ENCODE measurements at places on chromosomes 12 and 14.

GRCh38 chr14:98162856-98163805 lies 1108.9 kb downstream of the BCL11B start:
- no peak for DNase-seq

GRCh38 chr14:32011225-32011624 lies 65.9 kb upstream of the ARHGAP5 start:
- DNase-seq: no peak

DNA sequence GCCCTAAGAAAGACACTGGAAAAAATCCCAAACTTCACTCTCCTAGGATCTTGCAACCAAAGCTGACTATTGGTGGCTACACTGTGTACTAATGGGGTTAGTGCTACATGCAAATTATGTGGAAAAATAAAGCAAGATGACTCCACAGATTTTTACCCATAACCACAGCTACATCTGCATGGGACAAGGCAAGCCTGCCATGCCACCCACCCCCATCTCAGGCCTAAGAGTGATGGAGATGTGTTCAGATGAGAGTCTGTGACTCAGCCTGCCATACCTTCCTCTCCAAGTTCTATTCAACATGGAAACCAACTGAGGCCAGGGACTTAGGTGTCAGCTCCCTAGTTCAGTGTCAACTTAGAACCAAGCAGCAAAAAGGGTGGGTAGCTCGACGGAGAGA lies 206.2 kb downstream of the PELI2 start:
- DNase-seq: no peak

DNA sequence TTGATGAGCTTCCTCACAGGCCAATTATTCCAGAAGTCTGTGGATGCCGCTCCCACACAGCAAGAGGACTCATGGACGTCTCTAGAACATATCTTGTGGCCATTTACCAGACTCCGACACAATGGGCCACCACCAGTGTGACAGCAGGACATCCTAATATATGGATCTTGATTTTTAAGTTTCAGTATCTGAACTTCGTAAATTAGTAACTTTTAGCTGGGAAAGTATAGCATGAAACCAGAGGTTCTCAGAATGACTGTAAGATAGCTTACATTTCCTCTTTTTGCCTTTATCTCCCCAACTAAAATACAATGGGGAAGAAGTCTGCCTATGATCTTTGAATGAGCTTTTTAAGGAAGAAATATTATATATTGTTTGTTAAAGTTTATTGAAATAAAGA lies 87.0 kb downstream of the DNAI7 start:
- DNase-seq: no peak

- DNase-seq: no peak
These were observed 52.1 kb downstream of the KICS2 start for GRCh38 chr12:64170024-64170423.

GRCh38 chr12:93008044-93008778 lies 79.1 kb upstream of the EEA1 start:
- no peak for DNase-seq

- DNase-seq: no peak
These were observed 3.0 kb upstream of the GARIN2 start for GRCh38 chr14:67186172-67186768.

DNA sequence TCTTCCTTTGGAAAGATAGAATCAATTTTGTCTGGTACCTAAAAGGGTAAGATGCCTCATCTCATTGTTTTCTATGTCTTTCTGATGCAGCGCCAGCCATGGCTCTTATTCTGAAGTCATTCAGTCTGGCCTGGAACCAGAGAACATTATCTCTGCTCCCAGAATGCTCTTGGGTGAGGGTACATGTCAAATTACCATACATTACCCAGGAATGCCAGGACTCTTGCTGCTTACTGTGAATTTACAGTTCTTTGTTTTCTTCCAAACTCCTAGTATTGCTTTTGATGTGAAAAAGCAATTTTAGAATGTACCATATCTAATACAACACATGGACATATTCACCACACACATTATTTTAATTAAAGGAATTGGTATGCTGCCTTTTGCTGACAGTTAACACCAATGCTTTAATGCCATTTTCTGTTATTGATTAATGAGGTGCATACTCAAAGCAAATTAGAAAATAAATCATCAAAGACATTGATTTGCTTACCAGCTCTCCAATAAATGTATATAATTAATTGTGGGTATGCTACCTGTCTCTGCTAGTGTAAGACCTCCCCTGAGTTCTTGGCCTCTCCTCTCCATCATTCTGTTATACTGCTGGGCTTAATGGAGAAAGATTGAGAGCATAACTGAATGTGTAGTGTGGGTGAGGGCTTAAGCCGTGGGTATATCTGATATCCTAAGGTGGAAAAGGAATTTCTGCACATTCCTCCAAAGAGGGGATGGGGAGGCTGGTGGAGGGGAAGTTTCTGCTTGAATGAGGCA lies 337.7 kb downstream of the C12orf75 start:
- no peak for DNase-seq

- DNase-seq: no peak
These were observed 41.2 kb downstream of the DGLUCY start for GRCh38 chr14:91154851-91155625.

- no peak for DNase-seq
These were observed 131.5 kb upstream of the RTL1 start for GRCh38 chr14:101034986-101035385.

DNA sequence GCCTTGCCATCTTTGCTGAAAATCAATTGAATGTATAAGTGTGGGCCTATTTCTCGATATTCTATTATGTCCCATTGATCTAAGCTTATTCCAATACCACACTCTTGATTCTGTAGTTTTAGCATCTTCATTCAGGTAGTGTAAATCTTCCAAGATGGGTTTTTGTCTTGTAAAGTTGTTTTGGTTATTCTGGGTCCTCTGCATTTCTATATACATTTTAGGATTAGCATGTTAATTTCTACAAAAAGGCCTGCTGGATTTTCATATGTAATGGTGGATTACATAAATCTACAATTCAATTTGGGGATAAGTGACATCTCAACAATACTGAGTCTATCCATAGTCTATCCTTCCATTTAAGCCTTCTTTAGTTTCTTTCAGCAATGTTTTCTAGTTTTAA lies 86.0 kb upstream of the ANO4 start:
- no peak for DNase-seq

DNA sequence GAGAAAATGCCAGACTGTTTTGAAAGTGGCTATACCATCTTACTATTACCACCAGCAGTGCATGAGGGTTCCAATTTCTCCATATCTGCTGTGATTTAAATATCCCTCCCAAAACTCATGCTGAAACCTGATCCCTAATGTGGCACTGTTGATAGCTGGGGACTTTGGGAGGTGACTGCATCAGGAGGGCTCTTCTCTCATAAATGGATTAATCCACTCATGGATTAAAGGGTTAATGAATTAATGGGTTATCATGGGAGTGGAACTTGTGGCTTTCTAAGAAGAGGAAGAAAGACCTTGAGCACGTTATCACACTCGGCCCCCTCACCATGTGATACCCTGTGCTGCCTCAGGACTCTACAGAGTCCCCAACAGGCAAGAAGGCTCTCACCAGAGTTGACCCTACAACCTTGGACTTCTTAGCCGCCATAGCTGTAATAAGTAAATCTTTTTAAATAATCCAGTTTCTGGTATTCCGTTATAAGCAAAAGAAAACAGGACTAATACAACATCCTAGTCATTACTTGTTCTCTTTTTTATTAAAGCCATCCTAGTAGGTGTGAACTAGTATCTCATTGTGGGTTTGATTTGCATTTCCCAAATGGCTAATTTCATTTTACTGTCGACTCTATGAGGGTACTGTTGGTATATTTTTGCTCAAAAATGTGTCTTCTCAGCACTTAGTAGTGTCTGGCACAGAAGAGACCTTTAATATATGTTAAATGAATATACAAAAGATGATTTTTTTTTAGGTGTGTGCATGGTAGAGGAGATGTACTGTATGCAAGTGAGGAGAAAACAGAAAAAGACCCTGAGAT lies 14.3 kb downstream of the PPP1R12A start:
- DNase-seq: no peak

- DNase-seq: peak; percentile 69
These were observed 4.4 kb downstream of the AMHR2 start for GRCh38 chr12:53427905-53428594.

DNA sequence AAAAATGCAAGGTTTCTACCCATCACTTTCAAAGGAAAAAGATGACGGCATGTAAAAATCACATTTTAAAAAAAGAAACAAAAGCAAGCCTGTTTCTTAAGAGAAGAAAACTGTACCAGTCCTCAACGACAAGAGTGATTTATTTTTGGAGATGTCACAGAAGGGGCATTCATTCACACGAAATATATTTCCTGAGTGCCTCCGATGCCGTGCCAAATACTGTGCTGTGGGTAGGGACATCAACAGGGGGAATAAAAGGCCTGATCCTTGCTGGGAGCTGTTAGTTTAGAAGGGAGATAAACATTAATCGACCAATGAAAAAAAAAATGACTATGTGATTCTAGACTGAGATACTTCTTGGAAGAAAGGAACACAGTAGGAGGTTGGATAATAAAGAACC lies 297.5 kb upstream of the SOX5 start:
- no peak for DNase-seq

GRCh38 chr12:57772429-57773322 lies at the start of gene EEF1AKMT3:
EEF1AKMT3 (plus strand) TSS chr12:57772614; CDS start chr12:57772725, 111 bp downstream.
- DNase-seq: no peak

GRCh38 chr12:105418229-105418628 lies 87.7 kb downstream of the C12orf75 start:
- DNase-seq: peak; percentile 93

DNA sequence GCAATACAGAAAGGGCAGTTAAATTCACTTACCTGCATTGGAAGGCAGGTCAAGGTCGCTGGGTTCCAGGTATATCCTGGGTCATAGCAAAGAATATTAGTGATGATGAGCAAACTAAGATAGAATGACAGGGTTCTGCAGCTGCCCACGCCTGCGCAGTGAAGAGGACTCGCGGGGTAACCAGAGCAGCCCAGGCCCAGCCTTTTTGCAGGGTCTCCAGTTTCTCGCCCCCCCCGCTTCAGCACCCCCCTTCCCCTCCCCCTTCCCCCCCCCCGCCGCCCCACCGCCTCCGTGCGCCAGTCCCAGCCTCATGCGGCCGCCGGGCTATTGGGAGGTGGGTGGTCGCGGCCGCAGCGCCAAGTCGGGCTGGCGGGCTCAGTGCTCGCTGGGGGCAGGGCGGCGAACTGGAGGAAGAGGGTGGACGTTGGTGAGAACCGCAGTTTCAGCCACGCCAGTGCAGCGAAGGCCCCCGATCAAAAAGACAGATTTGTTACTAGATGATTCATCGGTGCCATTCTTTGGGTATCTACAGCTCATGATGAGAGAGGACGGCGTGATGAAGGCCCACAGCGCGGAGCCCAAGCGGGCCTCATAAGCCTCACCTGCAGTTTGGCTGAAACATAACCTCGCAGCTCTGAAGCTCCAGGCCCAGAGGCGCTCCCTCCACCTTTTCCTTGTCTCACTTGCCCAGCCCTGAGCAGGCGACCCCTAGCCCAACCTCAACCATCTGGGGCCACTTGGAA lies 20.2 kb downstream of the SLC2A3 start:
- DNase-seq: no peak

DNA sequence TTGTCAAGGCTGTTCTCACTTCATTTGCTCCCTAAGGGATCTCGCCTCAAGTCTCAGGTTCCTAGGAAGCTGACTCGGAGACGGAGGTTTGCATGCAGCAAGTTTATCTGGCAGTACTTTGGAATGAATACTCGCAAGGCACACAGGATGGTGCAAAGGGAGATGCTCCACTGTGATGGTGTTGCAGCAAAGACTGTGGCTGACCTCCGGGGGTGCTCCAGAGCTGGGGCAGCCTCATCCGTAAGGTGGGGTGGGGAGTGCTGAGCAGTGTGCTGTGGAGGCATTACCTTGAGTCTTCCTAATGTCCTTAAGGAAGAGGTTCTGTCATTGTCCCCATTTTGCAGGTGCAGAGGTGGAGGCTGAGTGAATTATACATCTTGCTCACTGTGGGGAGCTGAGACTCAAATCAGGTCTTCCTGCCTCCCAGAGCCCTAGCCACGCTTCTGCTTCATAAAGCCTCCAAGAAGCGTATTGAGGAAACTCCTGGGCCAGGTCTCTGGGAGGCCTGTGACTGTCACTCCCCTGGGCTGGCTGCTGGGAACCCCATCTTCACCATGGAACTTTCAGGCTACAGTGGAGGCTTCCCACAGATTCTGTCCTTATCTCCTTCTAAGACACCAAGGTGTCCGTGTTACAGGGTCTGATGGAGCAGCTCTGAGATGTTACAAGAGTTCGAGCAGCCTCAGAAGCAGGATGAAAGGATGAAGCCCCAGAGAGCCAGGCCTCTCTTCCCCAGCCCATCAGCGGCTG lies 39.5 kb downstream of the GALNT16 start:
- no peak for DNase-seq

DNA sequence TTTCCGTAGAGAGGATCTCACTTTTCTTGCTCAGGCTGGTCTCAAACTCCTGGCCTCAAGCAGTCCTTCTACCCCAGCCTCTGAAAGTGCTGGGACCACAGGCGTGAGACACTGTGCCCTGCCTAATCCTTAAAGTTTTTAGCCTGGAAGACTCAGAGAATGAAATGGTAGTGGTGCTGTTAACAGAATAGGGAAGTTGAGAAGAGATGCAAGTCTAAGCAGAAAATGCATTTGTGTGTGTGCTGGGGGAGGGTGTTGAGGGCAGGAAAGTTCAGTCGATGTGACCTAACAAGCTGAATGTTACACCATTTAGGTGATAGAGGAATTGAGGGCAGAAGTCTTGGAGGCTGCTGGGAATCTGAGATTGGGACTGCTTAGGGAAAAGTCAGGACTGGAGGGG lies 6.9 kb upstream of the TUBA1A start:
- DNase-seq: no peak

DNA sequence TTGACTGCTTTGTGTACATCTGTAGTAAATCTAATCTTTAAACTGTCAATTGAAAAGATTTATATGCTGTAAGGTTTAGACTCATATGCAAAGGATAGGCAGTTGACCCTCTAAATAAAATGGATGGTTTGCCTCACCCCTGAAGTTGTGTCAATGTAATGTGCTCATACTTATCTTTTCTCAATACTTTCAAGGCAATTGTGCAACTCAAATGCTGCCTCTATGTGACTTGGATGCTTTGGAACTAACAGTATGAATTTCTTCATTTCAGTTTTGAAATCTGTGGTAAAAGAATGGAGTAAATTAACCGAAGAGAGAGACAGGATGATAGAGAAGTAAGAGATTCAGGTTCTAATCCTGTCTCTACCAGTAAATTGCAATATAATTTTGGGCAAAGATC lies 9.7 kb downstream of the PDE6H start:
- DNase-seq: no peak

DNA sequence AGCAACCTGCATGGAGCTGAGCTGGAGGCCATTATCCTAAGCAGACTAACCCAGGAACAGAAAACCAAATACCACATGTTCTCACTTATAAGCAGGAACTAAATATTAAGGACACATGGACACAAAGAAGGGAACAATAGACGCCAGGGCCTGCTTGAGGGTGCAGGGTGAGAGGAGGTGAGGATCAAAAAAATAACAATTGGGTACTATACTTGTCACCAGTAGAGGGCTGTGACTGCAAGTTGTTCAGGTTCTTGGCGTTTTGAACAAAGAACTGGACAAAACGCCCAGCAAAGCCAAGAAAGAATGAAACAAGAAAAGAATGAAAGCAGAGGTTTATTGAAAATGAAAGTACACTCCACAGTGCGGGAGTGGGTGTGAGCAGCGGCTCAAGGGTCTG lies 208.5 kb upstream of the NEDD1 start:
- DNase-seq: no peak
